ENCODE measurements at places on chromosomes 11 and 22.

DNA sequence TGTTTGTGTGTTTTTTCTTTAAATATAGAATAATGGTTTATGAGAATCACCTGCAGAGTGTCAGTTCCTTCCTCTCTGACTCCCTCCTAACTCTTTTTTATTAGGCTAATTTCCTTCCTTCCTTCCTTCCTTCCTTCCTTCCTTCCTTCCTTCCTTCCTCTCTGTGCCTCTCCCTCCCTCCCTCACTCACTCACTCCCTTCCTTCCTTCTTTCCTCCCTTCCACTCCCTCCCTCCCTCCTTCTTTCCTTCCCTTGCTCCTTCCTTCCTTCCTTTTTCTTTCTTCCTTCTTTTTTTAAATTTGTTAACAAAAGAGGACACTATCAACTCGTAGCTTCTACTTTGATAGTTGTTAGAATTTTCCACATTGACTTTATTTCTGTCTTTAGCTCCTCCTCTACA lies 152.3 kb upstream of the SEZ6L start:
- no peak for DNase-seq
- no peaks in the 10 kb centered on the region for H3K36me3 ChIP-seq

GRCh38 chr22:24926849-24927579 lies 19.5 kb downstream of the LHFPL7 start:
- H3K27me3 ChIP-seq: no peaks in the 10 kb centered on the region
- H3K27ac ChIP-seq: no peak overlapping the region
- no peaks in the 10 kb centered on the region for H3K4me1 ChIP-seq
- DNase-seq: no peak
- H3K4me3 ChIP-seq: no peak overlapping the region

- H3K27me3 ChIP-seq: no peaks in the 10 kb centered on the region
- H3K36me3 ChIP-seq: no peaks in the 10 kb centered on the region
- no peak overlapping the region for H3K4me3 ChIP-seq
- DNase-seq: peak; percentile 65
- H3K4me1 ChIP-seq: no peaks in the 10 kb centered on the region
- no peak overlapping the region for H3K27ac ChIP-seq
Measured at GRCh38 chr22:22768885-22769284, 118.7 kb upstream of the IGLL5 start.

- H3K4me1 ChIP-seq: peaks cover 26% of the 10 kb centered on the region
- no peaks in the 10 kb centered on the region for H3K27me3 ChIP-seq
- no peaks in the 10 kb centered on the region for H3K36me3 ChIP-seq
- no peak for DNase-seq
- no peak overlapping the region for H3K27ac ChIP-seq
Measured at GRCh38 chr11:65357856-65358356, 3.4 kb downstream of the TIGD3 start.

DNA sequence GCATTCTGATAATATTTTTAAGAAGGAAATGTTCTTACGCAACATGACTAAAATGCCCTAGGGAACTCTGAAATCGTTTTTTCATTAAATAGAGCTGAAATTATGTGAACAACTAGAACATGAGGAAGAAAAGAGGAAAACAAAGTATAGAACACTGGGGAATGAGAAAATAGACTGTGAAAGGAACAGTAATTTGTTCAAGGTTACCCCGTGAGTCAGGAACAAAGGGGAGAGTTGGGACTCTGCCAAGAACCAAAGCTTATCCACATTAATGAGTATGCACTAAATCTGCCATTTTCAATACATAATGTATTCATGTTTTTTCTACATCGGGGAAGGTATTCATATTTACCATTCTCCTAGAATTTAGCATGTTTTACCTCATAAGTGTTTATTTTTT lies 961.8 kb upstream of the CCDC90B start:
- no peak overlapping the region for H3K27ac ChIP-seq
- no peak for DNase-seq
- no peak overlapping the region for H3K4me3 ChIP-seq
- no peaks in the 10 kb centered on the region for H3K36me3 ChIP-seq
- H3K27me3 ChIP-seq: no peaks in the 10 kb centered on the region
- H3K4me1 ChIP-seq: no peaks in the 10 kb centered on the region

GRCh38 chr11:60777106-60777505 lies 8.0 kb upstream of the MS4A10 start:
- no peaks in the 10 kb centered on the region for H3K36me3 ChIP-seq
- no peak for DNase-seq
- no peak overlapping the region for H3K27ac ChIP-seq
- H3K4me1 ChIP-seq: no peaks in the 10 kb centered on the region
- H3K4me3 ChIP-seq: no peak overlapping the region

DNA sequence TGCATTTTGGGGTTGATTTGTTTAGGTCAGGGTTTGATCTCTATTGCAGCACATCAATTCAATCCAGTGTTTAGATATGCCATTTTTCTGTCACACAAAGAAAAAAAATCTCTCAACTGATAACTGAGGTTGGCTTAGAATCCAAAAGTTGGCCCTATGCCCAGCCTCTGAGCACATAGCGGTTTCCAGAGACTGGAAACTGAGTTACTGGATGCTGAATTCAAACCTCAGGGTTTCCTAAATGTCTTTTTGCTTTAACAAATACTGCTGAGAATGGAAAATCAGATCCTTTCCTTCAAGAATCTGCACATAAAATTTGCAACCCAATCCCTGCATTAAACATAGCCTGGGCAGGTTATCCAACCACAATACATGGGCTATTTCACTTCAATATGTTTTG lies 4.0 kb downstream of the P4HA3 start:
- H3K27me3 ChIP-seq: no peaks in the 10 kb centered on the region
- H3K4me1 ChIP-seq: peaks cover 10% of the 10 kb centered on the region
- no peak for DNase-seq

DNA sequence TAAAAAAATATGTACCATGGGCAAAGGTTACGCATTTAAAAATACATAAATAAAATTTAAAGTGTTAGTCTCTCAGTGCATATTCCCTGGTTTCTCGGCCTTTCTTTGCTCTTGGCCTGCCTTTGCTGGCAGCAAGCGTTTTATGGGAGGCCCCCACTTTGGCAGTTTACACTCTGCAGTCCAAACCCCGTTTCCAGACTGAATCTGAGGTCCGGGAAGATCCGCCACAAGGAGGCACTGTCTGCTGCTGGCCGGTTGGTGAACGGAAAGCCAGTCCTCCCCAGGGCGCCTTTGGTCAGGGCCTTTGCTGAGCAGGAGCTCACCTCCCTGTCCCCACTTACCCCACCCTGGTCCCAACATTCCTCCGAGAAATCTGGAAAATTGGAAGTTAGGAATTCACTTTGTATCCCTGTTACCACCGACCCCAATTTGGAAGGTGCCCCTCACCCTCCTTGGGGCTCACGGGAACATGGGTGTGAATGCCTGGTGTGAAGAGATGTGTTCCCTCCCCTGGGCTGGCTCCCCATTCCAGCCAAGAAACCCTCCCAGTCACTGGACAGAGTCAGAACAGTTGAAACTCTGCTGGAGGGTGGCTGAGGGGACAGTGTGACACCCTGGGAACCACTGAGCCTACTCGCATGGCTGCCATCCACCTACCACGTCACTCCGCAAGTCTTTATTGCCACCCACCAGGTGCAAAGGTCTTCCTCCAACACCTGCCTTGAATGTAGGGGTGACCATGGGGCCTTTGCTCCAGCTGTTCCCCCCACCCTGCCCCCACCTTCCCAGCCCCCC lies 9.4 kb upstream of the SF1 start:
- no peak overlapping the region for H3K4me3 ChIP-seq
- H3K4me1 ChIP-seq: no peaks in the 10 kb centered on the region
- H3K27ac ChIP-seq: no peak overlapping the region
- peaks cover 18% of the 10 kb centered on the region for H3K36me3 ChIP-seq

GRCh38 chr11:129141748-129142523 lies 50.2 kb downstream of the ARHGAP32 start:
- no peak overlapping the region for H3K27ac ChIP-seq
- peaks cover 14% of the 10 kb centered on the region for H3K4me1 ChIP-seq
- H3K27me3 ChIP-seq: no peaks in the 10 kb centered on the region
- H3K36me3 ChIP-seq: no peaks in the 10 kb centered on the region
- no peak overlapping the region for H3K4me3 ChIP-seq
- DNase-seq: no peak

- H3K4me3 ChIP-seq: no peak overlapping the region
- no peak for DNase-seq
- peaks cover 13% of the 10 kb centered on the region for H3K4me1 ChIP-seq
- peaks cover 6% of the 10 kb centered on the region for H3K36me3 ChIP-seq
- H3K27ac ChIP-seq: no peak overlapping the region
Measured at GRCh38 chr22:40585310-40585751, 51.2 kb downstream of the MRTFA start.

GRCh38 chr22:17434856-17435255 lies 65.6 kb downstream of the CECR2 start:
- no peaks in the 10 kb centered on the region for H3K27me3 ChIP-seq
- no peak for DNase-seq
- H3K4me1 ChIP-seq: peaks cover 5% of the 10 kb centered on the region
- no peak overlapping the region for H3K27ac ChIP-seq
- no peaks in the 10 kb centered on the region for H3K36me3 ChIP-seq
- no peak overlapping the region for H3K4me3 ChIP-seq

DNA sequence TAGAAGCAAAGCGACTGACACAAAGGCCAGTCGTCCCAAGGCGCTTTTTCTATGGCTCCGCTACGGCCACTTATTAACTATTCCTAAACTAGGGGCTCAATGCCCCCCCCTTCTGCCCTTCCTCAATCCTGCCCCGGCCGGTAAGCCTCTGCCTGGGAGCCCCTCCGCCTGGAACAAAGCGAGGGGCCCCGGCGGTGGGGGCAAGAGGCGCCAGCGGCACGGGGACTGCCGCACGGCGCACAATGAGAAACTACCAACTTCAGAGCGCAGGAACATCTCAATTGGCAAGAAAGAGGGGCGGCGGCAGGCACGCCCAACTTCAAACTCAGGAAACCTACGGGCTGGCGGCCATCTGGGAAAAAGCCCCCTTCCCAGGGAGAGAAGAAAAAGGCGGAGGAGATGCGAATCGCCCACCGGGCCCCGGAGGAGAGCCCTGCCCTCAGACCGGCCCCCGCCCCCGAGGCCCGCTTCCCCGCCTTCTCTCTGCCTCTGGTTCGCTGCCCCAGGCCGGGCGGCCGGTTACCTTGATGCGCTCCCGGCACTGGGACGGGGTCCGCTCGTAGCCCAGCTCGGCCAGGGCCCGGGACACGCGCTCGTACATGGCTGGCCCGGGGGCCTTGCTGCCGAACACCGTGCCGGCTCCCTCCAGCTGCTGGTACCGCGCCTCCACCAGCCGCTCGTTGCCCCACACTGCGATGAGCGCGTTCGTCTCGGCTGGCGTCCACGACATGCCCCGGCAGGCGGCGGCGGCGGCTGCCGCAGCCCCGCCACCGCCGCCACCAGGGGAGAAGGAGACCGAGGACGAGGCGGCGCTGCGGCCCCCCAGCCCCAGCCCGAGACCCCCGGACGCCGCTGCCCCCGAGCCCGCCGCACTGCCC lies 619 bp downstream of the MSANTD2 start:
- H3K27ac ChIP-seq: peak overlapping the region; percentile 90
- peaks cover 34% of the 10 kb centered on the region for H3K4me1 ChIP-seq
- H3K27me3 ChIP-seq: no peaks in the 10 kb centered on the region
- no peak for DNase-seq

GRCh38 chr11:84930863-84931262 lies 696.3 kb downstream of the DLG2 start:
- no peak overlapping the region for H3K27ac ChIP-seq
- H3K36me3 ChIP-seq: no peaks in the 10 kb centered on the region
- H3K4me3 ChIP-seq: no peak overlapping the region
- no peaks in the 10 kb centered on the region for H3K4me1 ChIP-seq

GRCh38 chr22:43269246-43269645 lies 73.9 kb downstream of the SCUBE1 start:
- H3K36me3 ChIP-seq: no peaks in the 10 kb centered on the region
- DNase-seq: no peak
- peaks cover 10% of the 10 kb centered on the region for H3K4me1 ChIP-seq
- no peak overlapping the region for H3K4me3 ChIP-seq

DNA sequence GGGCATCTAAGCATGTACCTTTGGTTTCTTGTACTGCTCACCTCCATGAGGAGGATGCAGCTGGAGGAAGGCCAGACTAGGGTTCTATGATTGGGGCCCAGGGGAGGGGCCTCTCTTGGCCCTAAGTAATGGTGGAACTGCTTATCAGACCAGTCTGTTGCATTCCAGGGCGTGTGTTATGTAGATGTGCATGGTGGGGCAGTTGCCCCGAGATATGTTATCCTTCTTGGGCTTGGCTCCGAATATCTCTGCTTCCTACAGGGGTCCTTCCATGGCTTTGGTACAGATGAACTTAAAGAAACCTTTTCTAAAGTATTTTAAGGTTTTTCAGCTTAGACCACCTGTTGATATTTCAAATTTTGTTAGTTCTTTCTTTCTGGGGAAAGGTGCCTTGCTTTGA lies 126.0 kb downstream of the SWAP70 start:
- DNase-seq: no peak
- H3K27me3 ChIP-seq: no peaks in the 10 kb centered on the region
- H3K4me3 ChIP-seq: no peak overlapping the region
- H3K4me1 ChIP-seq: peaks cover 13% of the 10 kb centered on the region

DNA sequence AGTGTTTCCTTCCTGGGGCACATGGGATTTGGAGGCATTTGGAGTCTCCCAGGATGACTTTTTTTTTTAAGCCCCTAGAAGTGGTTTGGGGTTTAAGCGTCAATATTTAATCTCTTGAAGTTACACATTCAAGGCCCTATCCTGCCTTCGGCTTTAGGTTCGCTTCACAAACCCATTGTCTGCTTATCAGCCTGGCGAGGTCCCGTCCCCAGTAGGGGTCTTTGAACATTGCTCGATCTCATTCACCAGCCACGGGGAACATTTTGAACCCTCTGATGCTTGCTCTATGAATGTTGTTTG lies 75.9 kb downstream of the KCNQ1 start:
- no peak for DNase-seq
- H3K27me3 ChIP-seq: no peaks in the 10 kb centered on the region
- no peak overlapping the region for H3K27ac ChIP-seq
- H3K36me3 ChIP-seq: no peaks in the 10 kb centered on the region

- peaks cover 56% of the 10 kb centered on the region for H3K4me1 ChIP-seq
- peak overlapping the region; percentile 19 for H3K4me3 ChIP-seq
- no peak for DNase-seq
- no peaks in the 10 kb centered on the region for H3K36me3 ChIP-seq
Measured at GRCh38 chr11:68043349-68044144, 4.7 kb downstream of the TCIRG1 start.

DNA sequence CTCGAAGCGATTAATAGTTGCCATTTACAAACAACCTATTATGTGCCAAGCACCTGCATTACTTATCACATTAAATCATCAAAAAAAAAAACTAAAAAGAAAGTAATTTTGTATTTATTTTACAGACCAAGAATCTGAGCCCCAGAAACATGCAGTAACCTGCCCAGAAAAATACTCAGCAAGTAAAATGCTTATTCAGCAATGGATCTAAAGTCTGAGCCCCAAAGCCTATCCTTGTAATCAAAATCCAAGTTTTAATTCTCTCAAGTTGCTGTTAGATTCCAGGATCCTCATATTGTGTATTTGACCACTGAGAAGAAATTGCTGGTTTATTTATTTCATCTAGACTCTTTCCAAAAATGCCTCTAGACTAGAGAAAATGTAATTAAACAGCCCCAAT lies 783.3 kb upstream of the API5 start:
- no peaks in the 10 kb centered on the region for H3K27me3 ChIP-seq
- no peak for DNase-seq
- H3K36me3 ChIP-seq: no peaks in the 10 kb centered on the region
- H3K27ac ChIP-seq: no peak overlapping the region
- no peaks in the 10 kb centered on the region for H3K4me1 ChIP-seq

- no peak overlapping the region for H3K4me3 ChIP-seq
- no peak for DNase-seq
- H3K27me3 ChIP-seq: no peaks in the 10 kb centered on the region
- peak overlapping the region; percentile 10 for H3K27ac ChIP-seq
Measured at GRCh38 chr22:30238661-30239487, 7.7 kb downstream of the LIF start.

- DNase-seq: no peak
- no peak overlapping the region for H3K27ac ChIP-seq
- no peak overlapping the region for H3K4me3 ChIP-seq
- H3K27me3 ChIP-seq: no peaks in the 10 kb centered on the region
Measured at GRCh38 chr11:74543991-74544390, 48.4 kb upstream of the POLD3 start.

Measured in vagina (tissue), 2 donors.